ENCODE measurements at places on chromosomes 5 and 9. TPM values are rescaled to one million over a fixed set of nuclear protein-coding genes. Genes with fewer than 3 reads are reported as not detected.

The ENTPD8 gene
- total RNA-seq = 0.07 TPM

DNA sequence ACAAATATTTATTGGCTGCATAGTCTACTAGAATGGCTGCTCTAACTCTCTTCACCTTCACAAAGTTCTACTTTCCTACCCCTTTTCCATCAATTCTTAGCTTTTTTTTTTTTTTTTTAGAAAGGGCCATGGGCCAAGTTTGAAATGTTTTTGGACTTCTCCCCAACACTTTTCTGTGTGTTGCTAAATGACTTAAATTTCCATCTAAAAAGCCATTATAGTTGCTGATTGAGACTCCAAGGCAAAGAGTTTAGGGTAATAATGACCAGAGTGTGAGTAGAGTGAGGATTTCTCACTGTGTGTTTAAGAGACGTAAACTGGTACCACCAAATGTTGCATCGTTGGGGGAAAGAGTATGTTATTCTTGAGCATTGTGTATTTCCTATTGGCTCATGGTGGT, 24.4 kb downstream of the TNC start:
- DNase-seq = no peak

DNA sequence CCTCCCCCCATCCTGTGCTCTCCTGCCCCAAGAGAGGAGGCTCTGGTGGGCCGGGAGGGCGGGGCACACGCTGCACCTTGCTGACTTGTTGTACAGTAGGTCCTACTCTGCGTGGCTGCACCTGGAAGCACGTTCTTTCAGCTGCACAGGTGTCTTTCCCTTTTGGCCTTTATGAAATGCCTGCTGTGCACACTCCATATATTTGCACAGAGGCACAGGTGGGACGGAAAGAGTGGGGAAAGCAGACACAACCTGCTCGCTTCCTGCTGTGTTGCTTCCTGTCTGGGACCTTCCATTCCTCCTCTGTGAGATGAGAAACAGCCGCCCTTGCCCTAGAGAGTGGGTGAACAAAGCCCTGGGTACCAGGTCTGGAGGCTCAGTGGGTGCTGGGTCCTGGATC, 4.8 kb downstream of the USP20 start:
- DNase-seq = no peak

DNA sequence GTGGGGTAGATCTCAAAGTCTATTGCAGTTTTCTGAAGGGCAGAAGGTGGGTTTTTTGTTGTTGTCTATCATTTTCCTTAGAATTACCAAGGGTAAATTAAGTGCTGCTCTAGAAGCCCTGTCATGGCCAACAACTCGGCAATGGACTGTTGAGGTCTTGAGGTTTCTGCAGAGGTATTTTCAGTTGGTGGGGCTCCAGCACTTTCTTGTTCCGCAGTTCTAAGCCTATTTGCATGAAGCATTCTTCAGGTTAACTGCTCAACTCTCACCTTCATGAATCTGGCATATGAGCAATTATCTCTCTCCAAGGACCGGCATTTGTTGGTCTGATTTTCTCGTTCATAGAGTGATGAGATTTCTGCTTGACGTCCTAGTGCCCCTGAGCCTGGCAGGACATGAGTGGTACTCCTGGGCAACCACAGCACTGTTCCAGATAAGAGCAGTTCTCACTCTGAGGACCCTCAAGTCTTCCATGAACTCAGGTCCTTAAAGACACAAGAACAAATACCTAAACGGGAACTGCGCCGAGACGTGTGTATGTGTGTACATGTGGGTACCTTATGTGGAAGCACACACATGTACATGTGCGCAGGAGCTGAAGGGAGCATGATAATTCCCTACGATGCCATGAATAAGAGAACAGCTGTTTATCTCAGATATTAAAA, 544.5 kb downstream of the CSNK1G3 start:
- DNase-seq = no peak

DNA sequence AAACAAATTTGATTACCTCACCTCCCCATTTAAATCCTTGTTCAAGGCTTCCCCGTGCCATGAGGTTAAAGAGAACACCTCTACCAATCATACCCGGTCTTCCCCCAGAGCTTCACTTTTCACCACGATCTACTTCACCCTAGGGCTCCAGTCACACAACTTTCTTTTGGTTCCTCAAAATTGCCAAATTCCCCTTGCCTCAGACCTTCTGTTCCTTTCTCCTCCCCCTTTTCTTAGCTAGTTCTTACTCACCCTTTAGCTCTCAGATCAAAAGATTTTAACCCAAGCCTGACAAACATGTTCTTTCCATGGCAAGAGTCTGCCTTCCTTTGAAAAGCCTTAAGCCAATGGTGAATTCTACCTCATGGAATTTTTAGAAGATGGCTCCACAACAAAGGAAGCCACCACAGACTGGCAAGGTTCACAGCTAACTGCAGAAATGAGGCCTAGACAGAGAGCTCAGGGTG, 56.7 kb downstream of the MAPKAP1 start:
- no peak for DNase-seq

DNA sequence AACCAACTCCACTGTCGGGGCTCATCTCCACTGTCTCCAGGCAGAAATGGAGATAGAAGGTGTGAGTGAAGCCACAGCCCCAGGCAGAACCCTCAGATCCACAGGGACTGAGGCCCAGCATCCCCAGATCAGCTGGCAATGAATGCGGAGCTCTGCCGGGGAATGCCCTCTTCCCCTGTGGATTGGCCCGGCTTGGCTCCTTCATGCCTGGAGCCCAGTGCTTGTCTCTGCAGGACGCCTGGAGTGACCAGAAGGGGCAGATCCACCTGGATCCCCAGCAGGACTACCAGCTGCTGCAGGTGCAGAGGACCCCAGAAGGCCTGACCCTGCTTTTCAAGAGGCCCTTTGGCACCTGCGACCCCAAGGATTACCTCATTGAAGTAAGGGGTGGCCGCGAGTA, 3.5 kb downstream of the DBH start:
- DNase-seq = no peak

DNA sequence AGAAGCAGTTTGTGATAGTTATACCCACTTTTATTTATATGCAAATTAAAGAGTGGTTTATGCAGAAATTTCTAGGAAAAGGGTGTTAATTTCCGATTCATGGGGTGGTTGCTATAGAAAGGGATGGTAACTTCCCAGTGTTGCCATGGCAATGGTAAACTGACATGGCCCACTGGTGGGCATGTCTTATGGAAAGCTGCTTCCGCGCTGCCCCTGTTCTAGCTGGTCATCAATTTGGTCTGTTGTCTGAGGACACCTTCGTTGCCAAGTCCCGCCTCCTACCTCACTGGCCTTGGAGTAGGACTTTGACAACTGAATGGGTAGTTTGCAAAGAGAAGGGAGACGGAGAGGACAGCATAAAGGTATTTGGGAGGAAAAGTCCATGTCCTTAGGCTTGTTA, 74.0 kb upstream of the SMIM23 start:
- DNase-seq = no peak
